ENCODE measurements at places on chromosomes 1 and 21.

DNA sequence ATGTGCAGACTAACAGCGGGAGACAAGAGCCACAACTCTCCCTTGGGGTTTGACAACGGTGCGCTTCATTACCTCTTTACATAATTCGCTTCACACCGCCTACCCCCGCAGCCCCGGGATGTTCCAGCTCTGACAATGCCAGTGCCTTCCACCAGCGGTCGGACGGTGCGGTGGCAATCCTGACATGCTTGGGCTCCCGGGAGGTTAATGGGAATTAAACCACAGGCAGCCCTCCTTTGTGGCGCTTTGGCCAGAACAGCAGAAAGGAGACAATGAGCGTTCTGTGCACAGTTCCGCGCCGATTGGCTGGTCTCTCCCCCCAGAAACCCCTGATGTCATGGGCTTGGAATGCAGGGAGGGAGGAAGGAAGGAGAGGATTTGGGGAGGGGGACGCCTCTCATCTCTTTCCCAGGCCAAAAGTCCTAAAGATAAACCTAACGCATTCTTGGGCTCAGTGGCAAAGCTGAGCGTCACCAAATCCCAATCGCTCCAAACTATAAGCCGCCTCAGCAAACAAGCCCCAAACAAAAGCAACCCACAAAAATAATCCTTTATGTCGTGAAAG lies 1.3 kb downstream of the CNN3 start:
- no peak for DNase-seq

DNA sequence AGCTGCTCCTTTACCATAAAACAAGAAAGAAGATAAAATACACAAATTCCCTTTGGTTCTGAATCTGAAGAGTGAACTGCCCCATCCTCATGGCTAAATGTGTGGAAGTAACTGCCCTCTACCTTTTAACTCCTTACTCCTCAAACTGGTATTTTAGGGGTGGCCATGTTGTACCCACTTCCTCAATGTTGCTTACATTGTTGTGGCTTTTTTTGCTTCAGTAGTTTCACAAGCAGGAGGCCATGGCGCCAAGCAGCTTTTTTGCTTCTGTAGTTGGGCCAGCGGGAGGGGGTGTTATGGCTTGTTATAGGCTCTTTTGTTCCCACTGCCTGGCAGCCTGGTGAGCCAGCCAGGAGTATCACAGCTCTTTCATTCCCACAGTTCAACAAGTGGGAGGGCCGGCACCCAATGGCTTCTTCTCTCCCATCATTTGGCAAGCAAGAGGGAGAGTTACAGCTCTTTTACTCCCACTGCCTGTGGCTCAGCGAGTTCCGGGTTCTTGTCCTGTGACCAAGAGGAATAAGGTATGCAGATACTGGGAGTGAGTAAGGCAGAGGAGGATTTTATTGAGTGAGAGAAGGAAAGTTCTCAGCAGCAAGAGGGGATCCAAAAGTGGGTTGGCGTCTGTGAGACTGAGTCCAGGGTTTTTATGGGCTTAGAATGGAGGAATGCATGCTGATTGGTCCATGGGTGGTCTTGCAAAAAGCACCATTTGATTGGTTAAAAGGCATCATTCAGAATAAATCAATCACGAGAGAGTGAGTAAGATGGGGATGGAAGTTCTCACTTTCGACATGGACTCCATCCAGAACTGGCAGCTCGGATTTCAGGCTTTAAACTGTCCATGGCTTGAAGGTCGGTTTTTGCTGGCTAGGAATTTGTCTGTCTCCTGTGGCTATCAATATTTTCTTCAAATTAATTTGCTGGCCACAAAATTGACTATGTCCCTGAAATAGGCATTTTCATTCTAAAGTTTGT lies 429.6 kb downstream of the HLX start:
- DNase-seq = no peak

GRCh38 chr1:83918688-83919285 lies 80.1 kb downstream of the TTLL7 start:
- DNase-seq = peak; percentile 80

DNA sequence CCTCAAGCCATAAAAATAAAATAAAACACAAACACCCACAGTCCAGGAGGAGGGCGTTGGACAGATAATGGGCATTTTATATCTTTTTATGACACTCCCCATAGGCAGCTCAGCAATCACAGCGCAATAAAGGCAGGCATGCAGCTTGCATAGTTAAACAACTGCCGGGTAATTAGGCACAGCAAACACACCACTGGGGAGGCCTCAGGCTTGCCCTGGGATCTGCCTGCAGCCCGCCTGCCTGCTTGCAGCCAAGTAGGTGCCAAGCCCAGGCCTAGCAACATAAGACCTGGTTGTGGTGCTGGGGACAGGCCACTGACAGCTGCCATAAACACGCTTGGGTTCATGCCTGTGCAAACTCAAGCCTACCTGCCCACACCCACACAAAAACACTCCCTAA lies 54.2 kb downstream of the DMAP1 start:
- DNase-seq = peak; percentile 5

DNA sequence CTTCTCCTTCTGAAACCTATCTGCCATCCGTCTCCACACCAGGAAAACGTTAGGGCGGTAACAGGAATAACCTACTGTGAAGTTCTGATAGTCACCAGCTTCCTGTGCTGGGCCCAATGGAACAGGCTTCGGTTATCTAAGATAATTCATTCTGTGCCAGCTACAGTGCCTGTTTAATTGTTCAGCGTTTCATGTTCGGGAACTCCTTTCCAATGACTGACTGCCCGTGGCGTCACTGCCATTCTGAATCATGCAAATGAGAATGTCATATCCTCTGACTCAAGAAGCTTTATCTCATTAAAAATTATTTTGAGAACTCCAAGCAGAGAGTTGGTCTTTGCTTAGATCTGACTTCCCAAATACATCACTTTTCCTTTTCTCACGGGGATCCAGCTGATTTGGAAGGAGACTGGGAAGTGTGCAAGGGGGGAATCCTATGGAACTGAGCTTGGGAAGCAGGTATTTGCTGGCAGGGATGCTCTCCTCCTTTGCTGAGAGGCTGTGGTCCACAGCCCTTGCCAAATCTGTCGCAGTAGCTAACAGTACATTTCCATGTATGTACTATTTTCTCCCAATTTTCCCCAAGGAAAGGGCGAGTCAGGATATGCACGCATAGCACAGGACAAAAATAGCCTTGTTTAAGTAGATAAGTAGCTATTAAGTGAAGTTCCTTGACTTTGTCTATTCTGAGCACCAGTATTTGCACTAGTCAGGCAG lies 358.7 kb downstream of the LTN1 start:
- peak; percentile 89 for DNase-seq

DNA sequence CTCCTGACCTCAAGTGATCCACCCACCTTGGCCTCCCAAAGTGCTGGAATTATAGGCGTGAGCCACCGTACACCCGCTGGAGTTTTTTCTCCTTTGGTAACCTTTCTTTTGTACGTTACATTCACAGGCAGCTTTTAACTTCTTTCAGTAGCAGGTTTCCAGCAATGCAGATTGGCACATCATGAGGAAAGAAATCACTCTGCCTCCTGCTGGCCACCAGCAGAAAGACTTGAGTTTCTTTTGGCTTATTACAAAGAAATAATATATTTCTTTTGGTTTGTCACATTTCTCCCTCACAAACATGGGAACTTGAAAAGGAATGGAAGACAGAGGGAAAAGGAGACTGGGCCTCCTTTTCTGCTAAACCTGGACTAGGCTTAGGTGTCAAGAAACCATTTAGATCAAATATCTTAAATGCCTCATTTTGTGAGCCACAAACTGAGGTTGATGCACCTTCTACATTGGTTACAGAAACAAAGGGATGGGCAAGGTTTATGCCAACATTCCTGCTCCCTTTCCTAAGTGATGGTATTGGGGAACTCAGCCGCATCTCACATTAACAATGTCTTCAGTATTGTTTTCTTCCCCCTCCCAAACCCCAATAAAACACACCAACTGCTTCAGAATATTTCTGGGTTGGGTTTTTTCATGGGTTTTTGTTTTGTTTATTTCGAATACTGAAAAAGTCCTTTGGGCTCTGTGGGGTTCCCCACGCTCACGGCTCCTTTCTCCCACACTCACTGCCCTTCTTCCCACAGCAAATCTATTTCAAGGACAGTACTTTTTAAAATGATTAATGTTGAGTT lies 7.7 kb downstream of the ENSA start:
- peak; percentile 72 for DNase-seq

- DNase-seq = peak; percentile 58
Measured at GRCh38 chr1:17419626-17420328, 19.7 kb downstream of the RCC2 start.

DNA sequence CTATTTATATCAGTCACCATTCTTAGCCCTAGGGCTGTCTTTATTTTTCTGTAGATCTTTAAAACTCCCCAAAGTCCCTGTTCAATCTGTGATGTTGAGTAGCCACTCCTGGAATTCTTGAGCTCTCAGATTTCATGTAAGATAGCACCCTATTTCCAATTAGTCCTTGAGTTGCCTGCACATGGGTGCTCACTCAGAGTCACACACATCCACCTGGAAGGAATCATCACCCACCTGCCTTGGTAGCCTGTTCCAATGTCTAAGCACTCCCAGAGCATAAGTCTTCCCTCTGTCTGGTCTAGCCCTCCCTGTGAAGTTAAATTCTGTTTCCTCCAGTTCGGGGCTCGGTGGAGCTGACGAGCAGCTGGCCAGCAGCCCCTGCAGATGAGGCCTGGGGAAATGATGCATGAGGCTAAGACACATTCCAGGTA lies 14.7 kb upstream of the ATF3 start:
- DNase-seq = no peak

- no peak for DNase-seq
Measured at GRCh38 chr21:44291936-44292811, 6.5 kb downstream of the AIRE start.

- DNase-seq = no peak
Measured at GRCh38 chr1:196654271-196654670, 2.4 kb downstream of the CFH start.

All from hematopoietic multipotent progenitor cell treated with erythropoietin and hydrocortisone succinate and interleukin-3 and kit ligand, for 8 days (in vitro differentiated cells).